Glomerular endothelial cell (primary cell): ENCODE measurements at places on chromosomes 5 and 9. TPM values are rescaled to one million over a fixed set of nuclear protein-coding genes. Genes with fewer than 3 reads are reported as not detected.

- DNase-seq, result no peak
Measured at GRCh38 chr5:101364469-101364868, 461.4 kb upstream of the ST8SIA4 start.

The GABBR2 gene
- total RNA-seq, result 1.0 and 3.3 TPM in 2 replicates

- DNase-seq, result no peak
Measured at GRCh38 chr5:132819468-132819867, 6.4 kb downstream of the SOWAHA start.

DNA sequence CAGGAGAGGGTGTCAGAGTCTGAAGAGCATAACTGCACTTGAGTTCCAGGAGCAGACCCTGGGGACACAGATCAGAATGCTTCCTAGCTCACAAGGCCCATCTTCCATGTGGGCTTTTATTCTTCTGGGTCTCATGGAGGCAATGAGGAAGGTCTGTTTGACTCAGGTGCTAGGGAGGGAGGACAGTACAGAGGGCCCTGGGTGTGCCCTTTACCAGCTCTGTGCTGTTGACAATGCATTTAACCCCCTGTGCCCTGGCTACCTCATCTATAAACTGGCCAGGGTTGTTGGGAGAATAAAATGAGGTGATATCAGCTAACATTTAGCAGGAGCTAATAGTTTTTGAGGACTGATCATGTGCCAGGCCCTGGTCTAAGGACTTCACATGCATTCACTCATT lies 318.0 kb downstream of the DMAC1 start:
- no peak for DNase-seq

- no peak for DNase-seq
Measured at GRCh38 chr5:93454896-93455295, 126.1 kb downstream of the NR2F1-AS1 start.

GRCh38 chr5:1820926-1821325 lies 19.7 kb downstream of the NDUFS6 start:
- DNase-seq, result no peak

DNA sequence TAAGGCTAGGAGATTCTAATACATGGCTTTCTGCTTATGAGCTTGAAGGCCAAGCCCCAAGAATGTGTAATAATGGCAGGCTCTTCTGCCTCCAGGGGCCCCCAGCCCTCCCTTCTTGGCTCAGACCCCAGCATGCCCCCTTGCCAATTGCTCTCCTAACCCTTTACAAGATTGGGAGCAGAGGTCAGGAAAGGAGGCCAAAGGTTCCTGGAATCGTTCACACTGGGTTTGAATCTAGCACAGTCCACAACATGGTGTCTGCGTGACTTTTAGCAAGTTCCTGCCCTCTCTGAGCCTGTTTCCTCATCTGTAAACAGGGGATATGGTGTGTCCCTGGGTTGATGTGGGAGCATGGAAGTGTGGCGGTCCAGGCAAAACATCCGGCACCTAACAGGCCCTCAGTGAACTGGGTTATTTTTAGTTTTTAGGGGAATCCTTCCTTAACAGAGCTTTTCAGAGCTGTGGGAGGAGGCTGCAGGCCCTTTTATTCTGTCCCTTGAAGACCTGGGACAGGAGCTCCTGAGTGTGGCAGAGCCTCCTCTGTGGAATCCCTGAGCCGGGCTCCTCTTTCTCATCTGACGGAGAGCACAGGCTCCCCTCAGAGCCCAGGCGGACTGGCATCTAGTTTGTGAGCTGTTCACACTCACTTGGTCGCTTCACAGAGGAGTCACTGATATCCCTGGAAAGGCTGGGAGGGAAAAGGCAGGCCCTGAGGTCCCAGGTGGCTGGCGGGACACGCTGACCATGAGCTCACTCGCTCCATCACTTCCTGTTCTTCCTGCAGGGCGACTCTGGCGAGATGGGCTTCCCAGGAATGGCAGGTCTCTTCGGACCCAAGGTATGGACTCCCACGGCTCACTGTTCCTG lies 23.4 kb upstream of the ORM1 start:
- no peak for DNase-seq

The SOHLH1 gene
- total RNA-seq, result 0.39 TPM in 1 of 2 replicates, not detected in the other

GRCh38 chr5:16618138-16618897 lies 1.5 kb upstream of the RETREG1 start:
- DNase-seq, result no peak

DNA sequence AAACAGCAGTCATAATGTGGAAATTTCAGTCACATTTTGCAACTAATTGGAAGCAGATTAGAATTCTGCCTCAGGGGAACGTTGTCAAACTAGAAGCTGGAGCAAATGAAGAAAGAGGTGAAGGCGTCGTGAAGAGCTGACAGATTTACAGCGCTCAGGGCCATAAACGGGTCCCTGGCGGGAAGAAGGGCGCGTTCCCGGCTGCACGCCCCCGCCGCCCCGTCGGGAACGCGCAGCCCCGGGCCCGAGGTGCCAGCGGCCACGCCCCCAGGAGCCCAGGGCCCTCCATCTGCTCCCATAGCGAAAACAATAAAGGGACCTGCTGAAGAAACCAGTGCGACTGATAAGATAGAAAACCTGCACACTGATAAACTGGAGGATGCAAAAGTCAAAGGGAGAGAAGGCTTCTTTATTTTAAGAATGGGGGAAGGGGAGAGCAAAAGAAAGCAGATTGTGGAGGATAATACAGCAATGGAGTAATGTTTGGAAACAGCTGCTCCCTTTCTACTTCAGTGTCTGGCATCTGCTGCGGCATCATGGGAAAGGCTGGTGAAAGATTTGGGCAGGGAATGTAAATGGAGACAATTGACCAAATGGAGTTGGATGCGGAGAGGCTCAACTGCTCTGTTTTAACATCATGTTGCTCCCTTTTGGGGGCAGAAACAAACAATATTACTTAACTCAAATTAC lies 11.1 kb downstream of the ZNF608 start:
- DNase-seq, result no peak

- no peak for DNase-seq
Measured at GRCh38 chr5:1827886-1828397, 26.7 kb downstream of the NDUFS6 start.

DNA sequence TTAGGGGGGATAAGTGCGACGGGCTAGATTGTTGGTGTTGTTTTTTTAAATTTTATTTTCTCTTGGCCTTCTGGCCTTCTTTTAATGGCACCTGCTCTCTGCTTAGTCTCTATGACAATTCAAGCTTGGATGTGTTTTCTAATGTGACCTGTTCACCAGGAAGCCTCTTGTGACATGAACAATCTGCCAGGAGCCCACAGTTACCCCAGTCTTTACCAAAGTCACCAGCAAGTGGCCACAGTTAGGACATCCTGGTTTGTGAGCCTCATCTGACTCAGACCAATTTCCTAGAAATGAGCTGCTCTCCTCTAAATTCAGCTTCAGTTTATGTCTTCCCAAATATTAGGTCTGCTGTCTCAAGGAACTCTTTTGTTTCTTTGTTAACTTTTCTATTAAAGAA lies 135.8 kb downstream of the TLE4 start:
- DNase-seq, result no peak

GRCh38 chr5:110012145-110012544 lies 322.4 kb downstream of the MAN2A1 start:
- DNase-seq, result no peak

GRCh38 chr9:93156475-93157008 lies 22.5 kb upstream of the NINJ1 start:
- DNase-seq, result no peak

DNA sequence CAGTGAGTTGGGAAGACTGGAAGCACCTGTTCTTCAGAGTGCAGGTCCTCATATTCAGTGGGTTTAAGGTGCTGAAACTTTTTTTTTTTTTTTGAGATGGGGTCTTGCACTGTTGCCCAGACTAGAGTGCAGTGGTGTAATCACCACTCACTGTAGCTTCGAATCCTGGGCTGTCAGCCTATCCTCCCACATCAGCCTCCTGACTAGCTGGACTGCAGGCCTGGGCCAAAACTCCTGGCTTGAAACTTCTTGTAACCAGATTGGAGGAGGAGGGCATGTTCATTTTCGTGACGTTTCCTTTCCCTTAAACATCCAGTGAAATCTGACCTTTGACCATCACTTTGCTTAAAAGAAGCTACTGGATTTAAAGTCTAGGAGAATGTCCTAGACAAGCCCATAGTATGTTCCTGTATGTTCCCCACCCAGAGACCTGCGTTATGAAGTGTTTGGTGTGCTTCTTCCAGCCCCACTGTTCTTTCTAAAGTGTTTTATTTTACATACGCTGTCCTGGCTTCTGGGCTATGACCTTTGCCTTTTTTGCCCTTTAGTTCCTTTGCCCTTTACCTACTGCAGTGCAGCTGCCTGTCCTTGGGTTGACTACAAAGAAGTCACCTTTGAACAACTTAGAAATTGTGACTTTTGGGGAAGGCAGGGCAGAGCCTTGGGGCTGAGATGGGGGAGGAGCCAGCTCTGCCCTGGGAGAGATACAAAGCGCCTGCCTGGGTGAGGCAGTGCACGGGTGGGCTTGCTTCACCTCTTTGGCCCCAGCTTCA lies 18.4 kb downstream of the TENT4A start:
- no peak for DNase-seq

DNA sequence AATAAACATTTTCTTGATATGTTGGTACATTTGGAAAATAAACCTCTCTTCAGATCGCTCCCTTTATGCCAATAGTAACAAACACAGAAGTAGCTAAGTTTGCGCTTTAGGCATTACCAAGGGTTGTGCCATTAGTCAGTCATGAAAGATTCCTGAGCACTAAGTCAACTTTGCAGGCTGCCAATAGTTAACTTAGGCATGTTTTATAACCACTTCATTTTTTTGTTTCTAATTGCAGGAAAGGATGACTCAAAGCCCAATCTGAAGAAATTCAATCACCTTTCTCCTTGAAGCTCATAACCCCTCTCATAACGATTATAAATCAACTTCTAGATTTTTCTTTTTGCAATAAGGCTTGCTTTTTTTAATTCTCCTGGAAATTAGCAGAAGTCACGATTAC lies 517.0 kb downstream of the AGTPBP1 start:
- DNase-seq, result no peak

- no peak for DNase-seq
Measured at GRCh38 chr9:137619240-137620047, 639 bp downstream of the EHMT1 start.

The SLC34A1 gene
- total RNA-seq, result not detected in 2 replicates

DNA sequence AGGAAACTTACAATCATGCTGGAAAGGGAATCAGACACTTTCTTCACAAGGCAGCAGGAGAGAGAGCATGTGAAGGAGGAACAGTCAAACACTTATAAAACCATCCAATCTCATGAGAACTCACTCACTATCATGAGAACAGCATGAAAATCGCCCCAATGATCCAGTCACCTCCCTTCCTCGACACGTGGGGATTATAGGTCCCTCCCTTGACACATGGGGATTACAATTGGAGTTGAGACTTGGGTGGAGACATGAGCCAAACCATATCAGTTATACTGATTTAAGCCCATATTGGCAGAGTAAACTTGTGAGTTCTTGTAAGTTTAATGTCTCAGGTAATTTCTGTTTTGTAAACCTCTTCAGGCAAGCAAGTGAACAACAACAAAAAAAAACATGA lies 70.8 kb downstream of the ERAP1 start:
- no peak for DNase-seq

GRCh38 chr5:171926311-171926710 lies 80.1 kb downstream of the FBXW11 start:
- no peak for DNase-seq

The SOWAHA gene
- total RNA-seq, result not detected in 2 replicates

DNA sequence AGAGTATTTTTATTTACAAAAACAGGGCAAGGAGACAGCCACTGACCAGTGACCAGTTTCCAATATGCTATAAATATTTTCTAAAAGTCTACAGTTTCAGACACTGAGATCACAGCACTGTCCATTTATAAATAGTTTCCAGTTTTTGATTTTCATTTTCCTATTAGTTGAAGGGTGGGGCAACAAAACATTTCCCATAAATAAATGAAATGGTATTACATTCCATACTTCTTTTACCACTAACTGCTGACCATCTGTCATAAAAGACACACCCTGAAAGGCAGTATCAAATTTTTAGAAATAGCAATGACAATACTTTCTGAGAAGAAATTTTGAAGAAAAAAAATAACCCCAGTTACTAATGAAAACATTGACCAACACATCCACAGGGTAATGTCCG lies 126.7 kb downstream of the ARSB start:
- no peak for DNase-seq

- DNase-seq, result no peak
Measured at GRCh38 chr9:23662320-23662719, 163.7 kb downstream of the ELAVL2 start.

DNA sequence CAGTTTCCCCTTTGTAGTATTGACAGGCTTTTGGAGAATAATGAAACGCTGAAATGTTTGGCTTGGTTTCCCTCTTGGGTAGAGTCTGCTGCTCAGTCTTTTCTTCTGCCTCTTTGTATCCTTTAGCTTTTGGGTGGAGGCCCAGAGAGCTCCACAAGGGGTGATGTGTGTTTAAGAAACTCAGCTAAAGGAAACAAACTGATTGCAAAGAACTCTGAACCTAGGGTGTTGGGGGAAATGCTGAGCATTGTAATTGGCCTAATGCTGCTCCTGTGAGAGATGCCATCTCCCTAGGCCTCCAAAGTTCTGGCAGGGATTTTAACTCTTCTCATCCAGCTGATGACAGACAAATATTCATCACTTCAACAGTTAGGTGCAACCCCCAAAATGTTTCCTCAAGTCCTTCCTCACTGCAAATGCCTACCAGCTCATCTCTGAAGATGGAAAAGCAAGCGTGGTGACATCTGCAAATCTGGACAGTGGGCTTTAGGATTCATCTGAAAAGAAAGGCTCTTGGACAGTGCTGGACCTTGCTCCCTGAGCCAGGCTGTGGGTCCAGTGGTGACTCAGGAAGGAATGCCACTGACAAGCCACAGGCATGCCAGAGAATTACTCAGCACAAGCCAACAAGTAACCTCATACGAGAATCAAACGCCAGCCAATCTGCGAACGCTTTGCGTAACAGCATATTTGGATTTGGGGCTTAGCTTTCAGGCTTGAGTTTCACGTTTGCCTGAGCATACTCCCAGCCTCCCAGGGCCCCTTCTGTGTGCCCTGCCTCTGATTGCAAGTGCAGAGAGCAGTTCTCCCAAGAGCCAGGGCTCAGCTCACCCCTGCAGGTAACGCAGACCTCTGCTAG lies 30.5 kb upstream of the ZSWIM6 start:
- no peak for DNase-seq

DNA sequence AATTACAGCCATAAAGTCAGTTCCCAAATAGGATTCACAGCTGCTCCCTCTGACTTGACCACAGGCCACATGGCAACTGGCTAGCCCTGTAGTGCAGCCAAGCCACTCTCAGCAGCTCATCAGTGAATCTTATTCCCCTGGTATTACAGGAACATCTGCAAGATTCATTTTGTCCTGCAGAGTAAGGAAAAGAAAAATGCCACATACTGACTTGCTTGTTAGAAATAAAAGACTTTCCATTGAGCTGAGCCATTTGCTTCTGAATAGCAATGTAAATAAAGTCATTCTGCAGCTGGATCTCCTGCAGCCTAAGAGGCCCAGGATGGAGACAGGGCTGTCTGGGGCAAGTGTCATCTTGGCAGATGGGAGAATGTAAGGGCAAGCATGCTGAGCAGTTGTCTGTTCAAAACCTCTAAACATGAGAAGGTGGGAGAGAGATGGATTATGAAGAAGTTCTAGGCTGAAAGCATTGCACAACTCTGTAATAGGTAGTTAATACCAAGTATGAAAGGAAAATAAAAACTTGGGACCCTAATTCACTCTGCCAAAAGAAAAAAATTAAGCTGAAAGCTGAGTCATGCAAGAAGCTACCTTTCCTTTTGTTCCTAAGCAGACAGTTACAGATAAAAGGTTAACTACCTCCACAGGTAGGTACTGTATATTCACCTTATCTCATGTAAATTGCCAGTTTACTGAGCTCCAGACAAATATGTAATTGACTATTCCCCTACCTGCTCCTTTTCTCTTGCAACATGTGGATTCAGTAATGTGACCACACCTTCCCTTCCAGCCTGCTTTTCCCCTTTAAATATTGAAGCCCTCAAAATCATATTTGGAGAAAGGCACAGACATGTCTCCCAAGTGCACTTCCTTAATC lies 244.4 kb upstream of the RAI14 start:
- no peak for DNase-seq
